Retina (tissue), 1 donor: ENCODE measurements at places on chromosomes 2 and 18.

GRCh38 chr2:118832071-118832790 lies 15.2 kb downstream of the EN1 start:
- DNase-seq, result no peak

- no peak for DNase-seq
Measured at GRCh38 chr2:36993841-36994620, 27.7 kb upstream of the STRN start.

DNA sequence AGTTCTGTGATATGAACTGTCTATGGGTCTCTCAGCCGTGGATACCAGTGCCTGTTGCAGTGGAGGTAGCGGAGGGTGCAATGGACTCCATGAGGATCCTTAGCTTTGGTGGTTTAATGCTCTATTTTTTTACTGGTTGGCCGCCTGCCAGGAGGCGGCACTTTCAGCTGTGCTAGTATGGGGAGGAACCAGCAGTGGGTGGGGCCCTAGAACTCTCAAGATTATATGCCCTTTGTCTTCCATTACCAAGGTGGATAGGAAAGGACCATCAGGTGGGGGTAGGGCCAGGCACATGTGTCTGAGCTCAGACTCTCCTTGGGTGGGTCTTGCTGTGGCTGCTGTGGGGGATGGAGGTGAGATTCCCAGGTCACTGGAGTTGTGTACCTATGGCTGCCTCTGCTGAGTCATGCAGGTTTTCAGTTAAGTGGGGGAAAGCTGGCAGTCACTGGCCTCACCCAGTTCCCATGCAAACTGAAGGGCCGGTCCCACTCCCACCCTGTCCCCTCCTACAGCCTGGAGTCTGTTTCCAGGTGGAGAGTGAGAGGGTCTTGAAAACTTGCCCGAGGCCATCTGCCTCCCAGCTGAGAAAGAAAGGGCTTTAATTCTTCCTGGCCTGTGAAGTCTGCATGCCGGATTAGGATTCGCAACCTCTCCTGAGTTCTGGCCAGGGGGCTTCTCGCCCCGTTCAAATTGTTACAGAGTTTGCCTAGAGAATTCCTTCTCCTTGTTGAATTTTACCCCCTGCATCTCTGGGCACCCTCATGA lies 14.5 kb downstream of the KCNS3 start:
- no peak for DNase-seq

- DNase-seq, result no peak
Measured at GRCh38 chr2:120224256-120224655, 1.1 kb upstream of the TMEM185B start.

GRCh38 chr18:58793361-58793760 lies 71.3 kb upstream of the ZNF532 start:
- DNase-seq, result no peak

DNA sequence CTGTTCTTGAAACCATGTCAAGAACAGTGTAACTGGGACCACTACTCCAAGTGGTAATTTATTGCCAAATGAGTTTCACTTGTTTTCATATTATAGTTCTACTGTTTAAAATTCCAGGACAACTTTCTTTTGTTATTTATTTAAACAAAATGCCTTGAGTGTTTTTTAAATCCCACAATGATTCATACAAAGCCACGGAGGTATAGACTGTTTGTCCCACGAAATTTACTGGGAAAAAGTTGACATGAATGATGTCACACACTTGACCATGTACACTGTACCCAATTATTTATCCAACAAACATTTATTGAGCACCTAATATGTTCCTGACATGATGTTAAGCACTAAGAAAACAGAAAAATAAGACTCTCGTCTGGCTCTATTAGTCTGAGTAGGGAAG lies 243.9 kb upstream of the SIX2 start:
- DNase-seq, result no peak
